Calu3 (cell line): ENCODE measurements at places on chromosomes 1 and 21.

DNA sequence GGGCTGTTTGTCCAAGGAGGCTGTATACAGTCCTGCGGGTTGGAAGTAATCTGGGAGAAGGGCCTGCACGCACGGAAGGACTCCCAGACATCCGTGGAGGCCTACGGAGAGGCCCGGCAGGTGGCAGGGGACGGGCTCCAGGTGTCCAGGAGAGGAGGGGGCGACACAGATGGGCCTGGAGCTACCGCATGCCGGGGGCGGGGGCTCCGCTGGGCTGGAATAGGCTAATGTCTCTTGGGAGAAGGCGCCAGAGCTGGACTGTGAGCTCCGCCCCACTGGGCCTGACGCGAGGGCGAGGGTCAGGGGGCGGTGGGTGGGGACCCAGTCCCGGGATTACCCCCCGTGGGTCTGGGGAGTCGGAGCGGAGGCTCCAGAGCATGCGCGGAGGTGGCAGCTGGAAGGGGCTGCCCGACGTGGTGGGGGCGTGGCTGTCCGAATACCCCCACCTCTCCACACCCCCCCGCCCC, 659 bp downstream of the AGO1 start:
- peak overlapping the region; percentile 98 for H3K4me3 ChIP-seq
- peaks cover 10% of the 10 kb centered on the region for H3K36me3 ChIP-seq
- peaks cover 35% of the 10 kb centered on the region for H3K4me1 ChIP-seq
- no peak overlapping the region for H3K27ac ChIP-seq
- DNase-seq = peak; percentile 35

- H3K4me3 ChIP-seq = no peak overlapping the region
- H3K4me1 ChIP-seq = no peaks in the 10 kb centered on the region
- no peaks in the 10 kb centered on the region for H3K36me3 ChIP-seq
- no peak overlapping the region for H3K27ac ChIP-seq
- no peak for DNase-seq
- peaks cover 50% of the 10 kb centered on the region for H3K27me3 ChIP-seq
Measured at GRCh38 chr1:65650682-65651081, 142.0 kb upstream of the PDE4B start.

DNA sequence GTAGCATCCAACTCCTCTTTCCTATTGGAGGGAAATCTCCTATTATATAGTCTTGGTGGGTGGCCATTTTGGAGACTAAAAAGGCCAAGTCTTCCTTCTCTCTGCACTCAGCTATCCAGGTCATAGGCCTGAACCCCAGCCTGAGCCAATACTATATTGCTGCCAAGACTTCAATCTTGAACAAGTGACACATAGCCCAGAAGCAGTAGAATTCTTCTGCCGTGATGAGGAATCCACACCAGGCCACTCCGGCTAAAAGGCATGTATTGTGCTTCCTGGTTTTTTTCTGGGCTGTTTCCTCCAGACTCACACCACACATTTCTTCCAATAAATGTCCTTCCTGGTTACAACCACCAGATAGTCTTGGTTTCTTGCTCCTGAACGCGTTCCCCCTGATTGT, 43.0 kb downstream of the ATF3 start:
- H3K4me3 ChIP-seq = no peak overlapping the region
- DNase-seq = no peak
- H3K4me1 ChIP-seq = no peaks in the 10 kb centered on the region
- peaks cover 32% of the 10 kb centered on the region for H3K27me3 ChIP-seq
- H3K36me3 ChIP-seq = no peaks in the 10 kb centered on the region

DNA sequence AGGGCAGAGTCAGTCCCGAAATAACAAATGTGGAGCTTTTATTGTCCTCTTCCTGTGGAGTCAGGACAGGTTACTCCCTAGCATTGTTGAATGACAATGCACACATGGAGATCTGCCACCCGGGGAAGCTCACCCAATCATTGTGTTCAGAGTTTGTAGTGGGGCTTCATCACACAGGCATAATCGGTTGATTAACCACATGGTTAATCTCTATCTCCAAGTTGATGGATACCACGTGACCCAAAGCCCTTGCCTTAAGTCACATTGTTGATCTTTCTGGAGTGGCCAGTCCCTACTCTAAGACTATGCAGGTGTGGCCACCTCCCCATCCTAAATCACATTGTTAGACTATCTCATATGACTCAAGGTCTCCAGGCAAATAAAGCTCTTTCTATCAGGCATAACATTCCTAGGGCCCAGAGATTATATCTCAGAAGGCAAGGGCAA, 2.6 kb upstream of the C1orf141 start:
- H3K27ac ChIP-seq = no peak overlapping the region
- H3K36me3 ChIP-seq = no peaks in the 10 kb centered on the region
- H3K4me1 ChIP-seq = peaks cover 26% of the 10 kb centered on the region
- no peak for DNase-seq
- no peak overlapping the region for H3K4me3 ChIP-seq
